ENCODE measurements at places on chromosomes 16 and 17. TPM values are rescaled to one million over a fixed set of nuclear protein-coding genes. Genes with fewer than 3 reads are reported as not detected.

GRCh38 chr16:29736112-29736511 is 9.7 kb downstream of the C16orf54 start:
- no peak for DNase-seq

GRCh38 chr16:62035115-62036092 is 834 bp downstream of the CDH8 start:
- no peak for DNase-seq

DNA sequence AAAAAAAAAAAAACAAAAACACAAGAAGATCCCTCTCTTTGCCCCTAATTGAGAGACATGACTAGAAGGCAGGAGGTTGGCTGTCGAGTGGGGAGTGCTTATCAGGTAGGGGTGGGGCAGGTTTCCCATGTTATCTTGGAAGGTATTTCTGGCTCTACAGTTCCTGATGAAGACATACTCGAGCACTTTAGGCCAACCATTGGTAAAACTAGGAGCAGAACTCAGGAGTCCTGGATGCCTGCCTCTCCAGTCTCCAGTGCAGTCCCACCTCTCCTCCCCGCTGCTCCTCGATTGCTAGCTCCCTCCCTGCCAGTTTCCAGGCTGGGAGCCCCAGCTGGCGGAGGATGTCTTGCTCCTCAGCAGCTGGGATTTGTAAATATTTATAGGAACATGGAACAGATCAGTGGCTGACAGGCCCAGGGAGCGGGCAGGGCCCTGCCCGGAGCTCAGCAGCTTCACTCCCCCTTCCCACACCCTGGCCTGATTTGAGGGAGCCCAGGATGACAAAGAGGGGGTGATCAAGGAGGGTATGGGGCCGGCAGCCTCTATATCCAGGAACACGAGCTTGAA is 11.4 kb upstream of the C1QL1 start:
- DNase-seq = no peak

- no peak for DNase-seq
Measured at GRCh38 chr16:73170612-73171038, 122.7 kb upstream of the ZFHX3 start.

- no peak for DNase-seq
Measured at GRCh38 chr17:78979780-78980623, at the start of gene LGALS3BP. Gene LGALS3BP, minus strand, starts transcription at chr17:78979923. Its CDS starts 2,732 bp downstream, at chr17:78977191.

DNA sequence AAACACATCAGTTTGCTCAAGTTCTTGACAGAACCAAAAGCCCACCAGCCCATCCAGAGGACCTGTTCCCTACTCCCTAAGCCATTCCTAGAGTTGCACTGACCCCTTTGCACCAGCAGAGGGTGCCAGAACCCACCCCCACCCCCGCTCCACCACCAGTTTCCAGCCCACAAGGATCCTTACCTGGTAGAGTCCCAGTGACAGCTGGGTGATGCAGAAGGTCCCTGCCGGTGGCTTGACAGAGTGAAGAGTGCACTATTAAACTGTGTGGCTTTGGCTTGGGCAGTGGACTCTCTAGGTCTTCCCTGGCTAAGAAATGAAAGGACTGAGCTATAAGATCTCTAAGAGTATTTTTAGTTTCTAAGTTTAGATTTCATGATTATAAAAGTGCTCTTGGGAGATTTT is 73.3 kb upstream of the MTMR4 start:
- no peak for DNase-seq

Gene NAGPA
- 23.0 TPM for total RNA-seq

All from ascending aorta (tissue), 2 donors.